ENCODE measurements at places on chromosomes 3 and 15. TPM values are rescaled to one million over a fixed set of nuclear protein-coding genes. Genes with fewer than 3 reads are reported as not detected.

The GDPGP1 gene
- total RNA-seq, result 5.3 TPM

The PLAAT1 gene
- 3.9 TPM for total RNA-seq

The CCR1 gene
- total RNA-seq, result not detected

The SHC4 gene
- total RNA-seq, result 0.63 TPM

The PLA2G4E gene
- not detected for total RNA-seq

The FBXW12 gene
- 2.0 TPM for total RNA-seq

The SPTBN5 gene
- total RNA-seq, result 2.0 TPM

The AGTR1 gene
- 0.13 TPM for total RNA-seq

The FGF7 gene
- 0.11 TPM for total RNA-seq

The BBX gene
- 45.0 TPM for total RNA-seq

The NANOGP8 gene
- 2.1 TPM for total RNA-seq

The ITGB5 gene
- 292 TPM for total RNA-seq

The CGGBP1 gene
- total RNA-seq, result 57.6 TPM

The CFAP100 gene
- not detected for total RNA-seq

The GNAT1 gene
- 0.13 TPM for total RNA-seq

The ONECUT1 gene
- 33.8 TPM for total RNA-seq

DNA sequence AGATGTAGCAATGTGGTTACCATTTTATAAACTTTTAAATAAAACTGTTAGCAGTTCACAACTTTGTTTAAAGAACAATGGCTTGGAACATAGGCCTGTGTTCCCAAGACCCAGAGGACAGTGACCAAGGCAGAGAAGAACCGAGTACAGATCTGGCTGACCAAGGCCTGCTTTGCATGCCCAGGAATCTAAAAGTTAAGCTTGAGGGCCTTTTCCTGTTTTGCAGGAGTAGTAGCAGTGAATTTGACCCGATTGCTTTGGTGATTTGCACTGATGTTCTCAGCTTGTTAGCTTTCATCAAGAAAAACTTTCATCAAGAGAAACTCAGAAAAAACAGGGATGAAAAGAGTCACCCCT, 9.9 kb downstream of the FILIP1L start:
- no peak for DNase-seq

GRCh38 chr3:23926736-23927135, 9.8 kb downstream of the RPL15 start:
- DNase-seq, result no peak

GRCh38 chr3:127228866-127229265, 35.9 kb downstream of the PRR23E start:
- no peak for DNase-seq

DNA sequence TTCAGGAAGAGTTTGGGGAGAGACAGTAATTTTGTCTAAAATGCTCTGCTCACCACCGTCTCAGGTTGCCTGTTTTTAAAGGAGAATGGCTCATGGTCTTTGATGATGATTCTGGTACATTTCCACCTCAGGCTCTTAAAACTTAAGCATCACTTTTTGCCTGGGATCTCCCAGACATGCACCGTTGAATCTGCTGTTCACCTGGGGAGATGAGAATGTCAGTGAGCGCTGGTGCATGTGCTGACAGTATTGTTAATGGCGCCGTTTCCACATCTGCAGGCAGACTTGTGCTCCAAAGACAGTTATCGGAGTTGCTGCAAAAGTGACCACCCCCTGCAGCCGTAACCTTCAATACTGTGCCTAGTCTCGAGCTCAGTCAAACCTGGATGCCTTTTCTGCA, 219.0 kb upstream of the TPM1 start:
- DNase-seq, result no peak

GRCh38 chr3:172630316-172630715, 80.6 kb downstream of the NCEH1 start:
- no peak for DNase-seq

GRCh38 chr15:42273900-42274701, 868 bp upstream of the TMEM87A start:
- DNase-seq, result peak; percentile 24

- DNase-seq, result no peak
Observed at GRCh38 chr3:171001957-171002694, 24.4 kb downstream of the SLC2A2 start.

DNA sequence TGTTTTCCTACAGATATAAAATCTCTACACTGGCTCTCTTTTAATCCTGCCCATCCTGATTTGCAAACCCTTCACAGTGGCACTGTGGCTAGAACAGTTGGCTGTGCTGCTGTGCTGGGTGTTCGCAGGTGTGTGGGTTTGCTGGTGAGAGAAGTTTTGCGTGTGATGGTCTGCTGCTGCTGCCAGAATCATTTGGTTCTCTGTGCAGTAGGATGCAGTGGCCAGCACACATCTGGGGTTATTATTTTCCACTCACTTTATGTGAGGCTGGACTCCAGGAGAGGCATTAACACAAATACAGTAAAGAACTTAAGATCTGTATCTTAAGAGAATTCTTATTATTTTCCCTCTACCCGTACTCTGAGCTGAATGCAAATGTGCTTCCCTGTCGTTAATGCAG, 16.0 kb upstream of the PSMD6 start:
- DNase-seq, result no peak

- DNase-seq, result no peak
Observed at GRCh38 chr3:112481302-112481721, 18.0 kb downstream of the BTLA start.

- DNase-seq, result no peak
Observed at GRCh38 chr3:51937014-51937413, 4.7 kb downstream of the RRP9 start.

GRCh38 chr3:40258555-40258954, 51.0 kb upstream of the EIF1B start:
- no peak for DNase-seq

DNA sequence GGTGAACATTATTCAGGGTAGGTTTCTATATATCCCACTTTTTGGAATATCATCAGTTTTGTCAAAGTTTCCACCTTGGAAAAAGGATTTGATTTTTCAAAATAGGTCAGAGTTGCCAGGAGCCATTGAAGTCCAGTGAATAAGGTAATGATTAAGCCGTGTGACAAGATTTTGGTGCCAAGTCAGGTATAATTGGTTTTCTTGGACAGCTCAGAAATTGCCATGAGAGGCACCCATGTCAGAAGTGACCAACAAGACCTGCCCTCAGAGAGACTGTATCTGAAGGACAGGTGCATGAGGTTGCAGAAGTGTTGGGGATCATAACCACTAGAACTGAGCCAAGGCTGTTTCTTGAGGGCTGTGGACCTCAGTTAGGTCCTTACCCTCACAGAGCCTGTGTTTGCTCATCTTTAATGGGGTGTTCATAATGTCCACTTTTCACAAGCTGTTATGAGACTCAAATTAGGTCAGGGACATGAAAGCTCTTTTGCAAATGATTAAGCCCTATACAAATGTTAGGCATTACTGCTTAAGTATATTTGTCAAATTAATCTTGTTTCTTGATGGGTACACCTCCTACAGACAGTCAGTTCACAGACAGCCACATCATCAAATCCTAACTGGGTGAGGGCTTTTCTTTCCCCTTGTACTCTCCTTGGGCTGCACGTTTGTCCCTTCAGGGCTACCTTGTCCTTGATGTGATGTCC, 32.3 kb downstream of the CASR start:
- DNase-seq, result no peak

- DNase-seq, result peak; percentile 14
Observed at GRCh38 chr3:63442918-63443317, 164.8 kb downstream of the SYNPR start.

- DNase-seq, result no peak
Observed at GRCh38 chr3:4234889-4235288, 68.3 kb upstream of the SETMAR start.

DNA sequence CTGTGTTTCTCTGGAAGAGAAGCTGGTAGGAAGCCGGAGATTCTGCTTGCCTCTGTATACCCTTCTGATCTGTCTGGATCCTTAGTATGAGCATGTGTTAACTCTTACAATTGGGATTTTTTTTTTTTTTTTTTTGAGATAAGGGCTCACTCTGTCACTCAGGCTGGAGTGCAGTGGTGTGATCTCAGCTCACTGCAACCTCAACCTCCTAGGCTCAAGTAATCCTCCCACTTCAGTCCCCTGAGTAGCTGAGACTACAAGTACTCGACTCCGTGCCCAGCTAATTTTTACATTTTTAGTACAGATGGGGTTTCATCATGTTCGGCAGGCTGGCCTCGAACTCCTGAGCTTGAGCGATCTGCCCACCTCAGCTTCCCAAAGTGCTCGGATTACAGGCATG, 44.5 kb downstream of the RPN1 start:
- no peak for DNase-seq

GRCh38 chr3:134066158-134066541, 36.4 kb upstream of the SLCO2A1 start:
- no peak for DNase-seq

- no peak for DNase-seq
Observed at GRCh38 chr15:64740311-64741170, 34.8 kb downstream of the RBPMS2 start.

- no peak for DNase-seq
Observed at GRCh38 chr3:29363110-29363509, 82.2 kb downstream of the RBMS3 start.

GRCh38 chr15:90188914-90189748, 12.0 kb upstream of the SEMA4B start:
- DNase-seq, result no peak

GRCh38 chr3:196135693-196136639, 54.1 kb upstream of the TFRC start:
- no peak for DNase-seq

GRCh38 chr15:49905221-49905620, 213.8 kb downstream of the ATP8B4 start:
- DNase-seq, result no peak

DNA sequence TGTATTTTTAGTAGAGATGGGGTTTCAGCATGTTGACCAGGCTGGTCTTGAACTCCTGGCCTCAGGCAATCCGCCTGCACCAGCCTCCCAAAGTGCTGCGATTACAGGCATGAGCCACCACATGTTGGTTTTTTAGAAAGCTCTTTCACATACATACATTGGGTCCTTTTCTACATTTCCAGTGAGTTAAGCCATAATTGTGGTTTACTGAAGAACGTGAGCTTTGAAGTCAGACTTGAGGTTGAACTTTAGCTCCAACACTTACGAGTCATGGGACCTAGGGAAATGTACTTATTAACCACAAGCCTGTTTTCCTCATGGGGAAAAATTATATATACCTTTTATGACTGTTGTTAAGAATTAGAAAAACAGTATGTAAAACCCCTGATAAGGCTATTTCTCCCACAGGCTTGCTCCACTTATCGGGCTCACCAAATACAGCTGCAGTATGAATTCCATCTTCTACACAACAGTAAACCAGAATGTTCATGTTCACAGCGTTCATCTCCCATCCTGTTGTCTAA, 39.0 kb downstream of the GPR160 start:
- no peak for DNase-seq

DNA sequence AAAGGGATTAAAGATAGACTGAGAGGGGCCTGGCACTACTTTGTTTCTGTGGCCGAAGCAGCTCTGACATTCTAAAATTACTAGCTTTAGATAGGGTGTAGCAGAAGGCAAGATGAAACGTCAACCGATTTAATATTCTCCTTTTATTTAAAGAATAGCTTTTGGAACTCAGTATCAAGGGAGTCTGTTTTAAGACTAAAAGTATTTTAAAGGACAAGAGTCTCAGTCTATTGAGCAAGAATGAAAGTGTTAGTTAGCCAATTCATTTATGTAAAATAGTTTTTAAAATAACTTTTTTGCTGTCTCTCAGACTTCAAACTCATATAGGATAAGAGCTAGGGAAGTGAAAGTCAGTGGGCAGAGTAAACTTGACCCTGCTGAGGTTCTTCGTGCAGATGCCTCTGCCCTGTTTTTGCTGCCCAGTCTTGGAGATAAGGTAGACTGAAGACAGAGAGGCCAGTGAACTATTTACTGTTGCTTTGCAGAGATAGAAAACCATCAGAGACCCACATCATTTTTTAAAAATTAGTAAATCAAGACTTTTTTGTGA, 1090.9 kb downstream of the ROBO2 start:
- DNase-seq, result no peak

GRCh38 chr3:42655331-42655888, 1.9 kb downstream of the ZBTB47 start:
- DNase-seq, result no peak

DNA sequence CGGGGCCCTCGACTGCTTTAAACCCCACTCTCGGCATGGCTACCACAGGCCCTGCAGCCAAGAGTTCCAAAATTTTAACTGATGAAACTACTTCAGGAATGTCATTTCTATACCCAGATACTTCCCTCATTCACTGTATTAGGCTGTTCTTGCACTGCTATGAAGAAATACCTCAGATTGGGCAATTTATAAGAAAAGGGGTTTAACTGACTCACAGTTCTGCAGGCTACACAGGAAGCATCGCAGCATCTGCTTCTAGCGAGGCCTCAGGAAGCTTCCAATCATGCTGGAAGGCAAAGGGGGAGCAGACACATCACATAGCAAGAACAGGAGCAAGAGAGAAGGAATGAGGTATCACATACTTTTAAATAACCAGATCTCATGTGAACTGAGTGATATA, 21.6 kb upstream of the ALCAM start:
- DNase-seq, result no peak

DNA sequence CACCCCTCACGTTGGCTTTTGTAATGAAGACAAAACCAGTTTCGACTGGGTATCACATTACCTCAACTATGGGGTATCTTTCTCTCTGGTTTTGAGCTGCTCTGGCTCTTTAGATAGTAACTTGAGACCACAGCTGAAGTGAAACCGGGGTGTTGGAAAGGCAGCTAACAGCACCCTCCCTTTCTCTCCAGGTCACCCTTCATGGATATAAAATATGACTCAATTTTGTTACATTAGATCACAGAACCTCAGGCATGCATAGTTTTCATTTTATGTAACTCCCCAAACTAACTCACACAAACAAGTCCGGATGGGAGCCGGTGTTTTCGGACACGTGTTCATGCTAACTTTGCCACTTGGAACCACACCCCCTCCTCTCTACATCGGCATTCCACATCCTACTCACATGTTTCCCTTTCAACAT, 90.7 kb downstream of the NR2F2 start:
- DNase-seq, result no peak

GRCh38 chr3:71128961-71129360, 454.6 kb downstream of the FOXP1 start:
- no peak for DNase-seq

GRCh38 chr3:89145995-89146394, 38.6 kb downstream of the EPHA3 start:
- DNase-seq, result no peak

- no peak for DNase-seq
Observed at GRCh38 chr15:48222627-48223026, 16.5 kb downstream of the SLC12A1 start.

DNA sequence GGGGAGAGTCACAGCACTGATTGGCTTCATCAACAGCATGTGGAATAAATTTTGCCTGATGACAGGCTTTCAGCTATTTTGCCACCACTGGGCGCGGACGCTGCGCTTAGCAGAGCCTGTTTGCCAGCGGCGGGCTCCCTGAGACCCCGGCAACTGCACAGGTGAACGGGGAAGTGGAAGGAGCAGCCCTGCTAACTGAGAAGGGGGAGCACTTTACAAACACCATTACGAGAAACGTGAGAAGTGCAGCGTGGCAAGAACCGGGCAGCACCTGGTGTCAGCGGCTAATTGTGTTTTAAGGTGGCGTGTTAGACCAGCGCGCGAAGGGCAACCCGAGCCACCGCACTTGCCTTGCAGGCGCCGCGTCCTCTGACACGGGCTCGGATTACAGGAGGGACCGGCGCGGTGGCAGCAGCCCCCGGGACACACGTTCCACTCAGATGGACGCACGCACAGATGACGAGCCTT, 307.8 kb upstream of the ARRDC4 start:
- DNase-seq, result peak; percentile 50

All from WTC11 (cell line).